ENCODE measurements at places on chromosomes 5 and 9.
A peak's percentile ranks its signal among the peaks of the same experiment; 100 is the strongest.

- no peak for DNase-seq
Observed at GRCh38 chr5:143041972-143042770, 272.0 kb downstream of the ARHGAP26 start.

GRCh38 chr5:135372654-135373381, 26.2 kb downstream of the MACROH2A1 start:
- no peak for DNase-seq

- DNase-seq = no peak
Observed at GRCh38 chr5:71937921-71938698, 169.2 kb upstream of the MAP1B start.

GRCh38 chr5:74019923-74020322, 393.9 kb downstream of the ARHGEF28 start:
- DNase-seq = no peak

DNA sequence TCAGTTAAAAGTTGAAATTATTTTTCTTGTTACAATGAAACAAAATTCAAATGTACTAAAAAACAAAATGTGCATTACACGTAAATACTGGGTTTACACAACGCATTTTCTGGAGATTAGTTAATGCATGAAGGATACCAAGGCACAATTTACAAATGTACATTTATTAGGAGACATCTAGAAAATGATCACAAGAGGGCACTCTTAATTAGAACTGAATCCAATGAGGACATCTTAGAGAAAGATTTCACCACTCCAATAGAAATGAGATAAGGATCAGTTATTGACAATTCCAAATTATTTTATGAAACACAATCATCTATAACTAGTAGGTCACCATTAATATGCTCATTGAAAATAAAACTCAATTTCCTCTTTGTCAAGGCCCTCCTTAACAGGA, 36.6 kb upstream of the CDH12 start:
- no peak for DNase-seq

DNA sequence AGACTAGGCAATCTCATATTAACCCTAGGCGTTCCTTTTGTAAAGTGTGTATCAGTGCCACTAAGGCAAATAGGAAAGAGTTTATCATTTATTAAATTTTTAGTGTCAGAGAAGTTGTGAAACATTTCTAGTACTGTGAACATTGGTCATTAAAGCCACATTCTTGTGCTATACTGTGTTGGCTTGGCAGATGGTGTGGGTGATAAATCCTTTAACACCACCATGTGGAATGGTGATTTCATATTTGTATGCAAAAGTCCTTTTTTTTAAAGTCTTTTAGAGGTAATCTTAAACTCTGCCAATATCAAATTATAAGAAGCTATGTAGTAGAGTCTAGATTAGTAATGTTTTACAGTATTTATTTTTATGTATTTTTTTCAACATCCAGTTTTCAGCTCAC, 18.1 kb downstream of the SLC12A2 start:
- no peak for DNase-seq

GRCh38 chr5:143188083-143188482, 215.4 kb downstream of the NR3C1 start:
- DNase-seq = no peak

GRCh38 chr5:149681922-149682321, 48.2 kb upstream of the PPARGC1B start:
- no peak for DNase-seq

DNA sequence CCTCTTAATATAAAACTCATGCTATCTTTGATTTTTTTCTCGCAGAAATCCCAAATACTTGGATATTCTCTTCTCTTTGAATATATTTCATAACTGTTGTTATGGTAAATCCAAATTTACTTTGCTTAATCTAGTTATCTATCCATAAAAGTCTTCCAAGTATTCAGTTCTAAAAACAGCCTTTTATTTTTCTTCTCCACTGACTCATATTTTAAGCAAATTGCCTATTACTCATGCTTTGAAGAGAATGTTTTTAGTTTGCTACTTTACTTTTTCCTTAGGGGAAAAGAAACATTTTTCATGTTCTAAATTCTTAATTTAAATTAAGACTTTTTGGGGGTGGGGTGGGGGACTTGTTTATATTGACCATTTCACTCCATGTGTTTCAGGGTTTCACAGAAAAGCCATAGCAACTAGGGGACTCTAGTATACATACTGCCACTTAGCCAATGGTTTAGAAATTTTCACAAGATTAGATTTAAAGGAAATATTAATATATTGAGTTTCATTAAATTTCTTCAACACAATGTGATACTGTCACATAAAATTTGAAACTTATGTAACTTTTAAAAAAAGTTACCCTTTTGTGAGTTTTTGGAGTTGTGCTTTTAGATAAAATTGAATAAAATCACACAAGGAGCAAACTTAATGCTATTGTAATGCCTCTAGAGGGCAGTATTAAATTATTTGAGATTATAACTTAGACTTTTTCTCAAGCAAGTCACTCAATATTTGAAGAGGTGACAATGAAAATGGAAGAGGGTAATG, 545.8 kb upstream of the ARRDC3 start:
- no peak for DNase-seq

- no peak for DNase-seq
Observed at GRCh38 chr9:110188991-110189390, 19.0 kb downstream of the C9orf152 start.

GRCh38 chr9:89874351-89875321, 269.8 kb downstream of the GADD45G start:
- DNase-seq = no peak

DNA sequence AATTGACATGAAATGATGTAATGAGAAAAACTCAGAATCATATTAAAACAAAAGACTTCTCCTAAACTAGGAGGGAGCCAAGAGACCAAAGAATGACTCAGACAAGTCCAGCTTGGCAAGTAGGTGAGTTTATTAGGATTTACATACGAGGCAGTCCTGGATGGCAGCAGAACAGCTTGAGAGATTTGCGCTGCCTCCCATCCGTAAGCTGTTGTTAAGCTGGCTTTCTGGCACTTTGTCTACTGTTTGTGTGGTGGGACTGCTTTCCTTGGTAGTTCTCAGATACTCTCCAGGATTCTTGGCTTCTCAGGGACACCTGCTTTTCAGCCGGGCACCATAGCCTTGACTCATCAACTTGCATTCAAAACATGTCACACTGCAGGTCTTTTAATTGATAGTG, 57.6 kb downstream of the COX7C start:
- no peak for DNase-seq

DNA sequence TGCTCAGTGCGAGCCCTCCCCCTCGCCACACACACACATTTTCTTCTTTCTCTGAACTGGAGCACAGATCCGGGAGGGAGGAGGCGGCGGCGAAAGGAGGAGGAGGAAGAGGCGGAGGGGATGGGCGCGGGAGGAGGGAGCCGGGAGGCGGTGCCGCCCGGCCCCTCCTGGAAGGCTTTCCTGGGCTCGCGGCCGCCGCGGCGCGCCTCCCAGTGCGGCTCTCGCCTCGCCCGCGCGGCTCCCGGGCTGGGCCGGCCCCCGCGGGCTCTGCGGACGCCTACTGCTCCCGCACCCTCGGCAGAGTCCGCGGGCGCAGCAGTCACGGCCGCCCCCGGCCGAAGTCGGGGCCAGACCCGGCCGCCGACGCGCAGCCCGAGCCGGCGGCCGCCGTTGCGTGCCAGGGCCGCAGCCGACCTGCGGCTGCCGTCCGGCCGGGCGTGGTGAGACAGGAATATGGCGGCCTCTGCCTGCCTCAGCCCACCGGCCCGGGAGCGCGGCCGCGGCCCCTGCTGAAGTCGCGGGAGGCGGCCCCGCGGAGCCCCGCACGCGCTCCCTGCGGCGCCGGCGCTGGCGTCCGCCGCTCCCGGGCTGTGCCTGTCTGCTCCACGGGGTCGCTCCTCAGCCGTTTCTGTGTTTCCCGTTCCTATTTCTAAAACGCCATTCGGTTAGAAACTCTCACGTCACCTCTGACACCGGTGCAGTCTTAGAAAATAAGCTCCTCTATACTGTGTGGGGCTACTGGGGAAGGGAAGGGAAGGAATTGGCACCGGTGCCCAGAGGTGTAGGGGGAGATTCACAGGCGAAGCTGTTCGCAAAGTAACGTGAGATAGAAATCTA, 500 bp upstream of the GNAQ start:
- peak; percentile 40 for DNase-seq

DNA sequence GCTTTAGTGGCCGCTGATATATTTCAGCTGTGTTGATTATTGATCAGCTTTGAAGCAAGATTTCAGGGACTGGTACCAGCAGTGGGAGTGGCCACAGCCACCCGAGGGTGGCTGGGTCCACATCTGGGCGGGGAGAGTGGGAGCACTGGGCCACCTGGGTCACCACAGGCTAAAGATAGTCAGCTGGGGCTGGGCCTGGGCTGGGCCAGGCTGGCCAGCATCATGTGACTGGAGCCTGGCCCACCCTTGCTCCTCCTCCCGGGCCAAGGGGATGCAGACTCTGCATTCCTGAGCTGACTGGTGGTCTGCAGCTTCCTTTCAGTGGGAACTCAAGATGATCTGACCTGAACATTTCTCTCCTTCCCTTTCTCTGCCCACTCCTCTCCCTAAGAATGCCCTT, 27.1 kb downstream of the LARP1 start:
- DNase-seq = no peak

DNA sequence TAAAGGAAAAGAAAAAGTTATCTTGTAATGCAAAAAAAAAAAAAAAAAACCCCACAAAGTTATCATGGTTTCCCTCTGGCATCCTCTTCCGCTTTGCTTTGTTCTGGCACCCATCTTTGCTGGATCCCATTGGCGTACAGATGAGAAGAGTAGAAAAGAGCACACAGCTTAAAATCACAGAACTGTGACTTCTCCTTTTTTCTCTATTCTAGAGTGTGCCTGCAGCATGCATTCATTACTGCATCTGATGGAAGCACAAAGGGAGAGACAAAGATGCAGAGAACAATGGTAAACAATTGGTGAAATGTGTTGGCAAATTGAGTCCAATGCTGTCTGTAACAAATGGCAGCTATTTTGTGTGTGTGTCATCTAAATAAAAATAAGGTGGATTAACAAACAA, 440.8 kb upstream of the PIK3R1 start:
- DNase-seq = no peak

GRCh38 chr9:29212397-29213387, 1639.4 kb upstream of the C9orf72 start:
- DNase-seq = no peak

DNA sequence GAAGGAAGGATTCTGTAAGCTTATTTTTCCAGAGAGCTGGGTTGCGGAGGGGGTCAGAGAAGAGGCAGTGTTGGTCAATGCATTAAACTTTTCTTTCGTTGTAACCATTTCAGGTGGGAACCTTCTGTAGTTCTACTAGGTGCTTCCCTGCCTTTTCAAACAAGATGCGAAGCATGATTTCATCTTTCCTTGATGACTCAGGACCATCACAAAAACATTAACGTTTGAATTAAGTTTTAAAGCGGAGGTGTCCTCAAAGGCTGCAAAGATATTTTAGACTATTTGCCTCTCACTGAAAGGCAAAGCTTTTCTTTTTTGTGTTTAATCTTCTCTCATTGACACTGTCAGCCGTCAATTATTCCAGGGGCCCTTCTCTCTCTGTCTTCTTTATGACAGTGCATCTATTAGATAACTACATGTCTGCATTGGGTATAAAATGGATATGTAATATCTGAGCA, 26.3 kb upstream of the FAT2 start:
- DNase-seq = no peak

DNA sequence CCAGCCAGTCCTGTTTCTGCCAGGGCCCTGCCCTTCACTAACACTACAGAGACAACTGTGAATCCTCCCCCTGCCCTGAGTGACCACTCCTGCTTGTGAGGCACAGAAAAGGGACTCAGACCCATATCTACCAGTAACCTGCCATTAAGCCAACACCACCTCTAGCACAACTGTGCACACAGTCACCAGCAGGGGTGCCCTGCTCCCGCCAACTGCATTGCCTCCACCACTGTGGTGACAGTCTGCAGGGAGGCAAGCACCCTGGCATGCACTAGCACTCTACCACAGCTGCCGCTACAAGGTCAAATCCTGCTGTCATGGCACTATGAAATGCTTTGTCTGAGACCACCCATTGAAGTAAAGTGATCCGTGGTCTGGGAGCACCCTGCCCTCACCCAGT, 1028.5 kb upstream of the CDH9 start:
- DNase-seq = no peak

DNA sequence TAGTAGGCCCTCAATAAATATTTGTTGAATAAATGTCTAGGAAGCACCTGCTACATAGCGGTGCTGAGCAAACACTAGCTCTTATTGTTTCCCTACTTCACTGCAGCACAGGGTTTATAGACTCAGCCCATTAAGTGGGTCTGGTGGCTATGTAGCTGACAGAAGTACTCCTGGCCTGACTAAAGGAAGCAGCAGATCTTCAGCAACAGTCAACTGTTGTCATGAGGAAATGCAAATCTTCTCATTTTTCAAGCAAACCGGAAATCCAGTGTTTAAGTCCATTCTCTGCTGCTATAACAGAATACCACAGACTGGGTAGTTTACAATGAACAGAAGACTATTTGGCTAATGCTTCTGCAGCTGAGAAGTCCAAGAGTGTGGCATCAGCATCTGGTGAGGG, 2.8 kb upstream of the TEX10 start:
- DNase-seq = no peak

GRCh38 chr5:156411957-156412356, 85.0 kb downstream of the SGCD start:
- DNase-seq = no peak

DNA sequence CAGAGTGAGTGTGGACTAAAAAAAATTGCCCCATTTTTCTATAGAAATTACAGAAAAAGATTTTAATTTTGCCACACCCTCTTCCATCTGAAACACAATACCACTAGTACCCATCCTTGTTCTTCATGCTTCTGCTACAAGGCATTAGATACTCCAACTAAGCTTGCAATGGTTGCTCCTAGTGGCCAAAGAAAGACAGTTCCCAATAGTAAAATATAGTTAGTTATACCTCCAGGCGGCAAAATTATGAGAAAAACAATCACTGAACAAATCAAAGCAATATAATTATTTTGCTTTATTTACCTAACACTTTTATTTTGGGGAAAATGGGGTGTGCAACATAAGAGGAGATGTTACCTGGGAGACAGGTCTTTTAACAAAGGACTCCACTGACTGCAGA, 101.2 kb downstream of the RAPGEF6 start:
- no peak for DNase-seq
